ENCODE measurements at places on chromosomes 4 and X. TPM values are rescaled to one million over a fixed set of nuclear protein-coding genes. Genes with fewer than 3 reads are reported as not detected.
A peak's percentile ranks its signal among the peaks of the same experiment; 100 is the strongest.

DNA sequence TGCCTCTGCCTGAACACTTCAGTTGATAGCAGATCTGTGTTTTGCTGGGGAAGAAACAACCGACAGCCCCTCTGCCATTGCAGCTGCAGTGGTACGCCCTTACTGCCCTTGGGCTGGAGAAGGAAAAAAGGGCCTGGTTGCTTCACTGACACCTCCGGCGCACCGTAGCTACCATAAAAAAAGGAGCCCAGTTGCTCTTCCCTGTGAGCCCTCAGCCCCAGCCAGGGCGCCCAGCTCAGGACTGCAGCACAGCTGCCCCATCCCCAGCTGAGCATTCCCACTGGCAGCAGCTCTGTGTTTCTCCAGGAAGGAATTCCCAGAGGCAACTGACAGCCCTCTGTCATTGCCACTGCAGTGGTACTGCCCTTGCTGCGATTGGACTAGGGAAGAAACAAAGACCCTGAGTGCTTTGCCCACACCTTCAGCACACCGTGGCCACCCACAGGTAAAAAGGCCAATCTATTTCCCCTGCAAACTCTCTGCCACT is 142.7 kb downstream of the DKK2 start:
- DNase-seq, result no peak
- no peak overlapping the region for H3K27ac ChIP-seq
- H3K36me3 ChIP-seq, result no peaks in the 10 kb centered on the region
- no peak overlapping the region for H3K4me3 ChIP-seq
- H3K4me1 ChIP-seq, result no peaks in the 10 kb centered on the region
- H3K27me3 ChIP-seq, result no peaks in the 10 kb centered on the region

GRCh38 chr4:1609901-1610790 is 74.0 kb downstream of the FAM53A start:
- no peak overlapping the region for H3K27ac ChIP-seq
- peaks cover 19% of the 10 kb centered on the region for H3K4me1 ChIP-seq
- no peak overlapping the region for H3K4me3 ChIP-seq
- DNase-seq, result no peak
- H3K27me3 ChIP-seq, result no peaks in the 10 kb centered on the region

- no peaks in the 10 kb centered on the region for H3K36me3 ChIP-seq
- DNase-seq, result no peak
- no peaks in the 10 kb centered on the region for H3K4me1 ChIP-seq
- no peak overlapping the region for H3K4me3 ChIP-seq
- no peak overlapping the region for H3K27ac ChIP-seq
- peaks cover 6% of the 10 kb centered on the region for H3K27me3 ChIP-seq
These were observed 10.8 kb upstream of the HHIP start for GRCh38 chr4:144634978-144635747.

- no peaks in the 10 kb centered on the region for H3K4me1 ChIP-seq
- no peak for DNase-seq
- H3K4me3 ChIP-seq, result no peak overlapping the region
- H3K27ac ChIP-seq, result no peak overlapping the region
- no peaks in the 10 kb centered on the region for H3K27me3 ChIP-seq
These were observed 788.9 kb downstream of the RPA4 start for GRCh38 chrX:97672608-97673007.

GRCh38 chr4:150986085-150986484 is 29.0 kb downstream of the LRBA start:
- H3K27me3 ChIP-seq, result no peaks in the 10 kb centered on the region
- H3K36me3 ChIP-seq, result peaks cover 11% of the 10 kb centered on the region
- H3K4me3 ChIP-seq, result no peak overlapping the region
- no peak overlapping the region for H3K27ac ChIP-seq

GRCh38 chr4:3766036-3766784 is at the start of gene ADRA2C:
Gene ADRA2C (plus strand): TSS chr4:3766385. CDS start chr4:3766607, 222 bp downstream.
- peak within 1 kb of the TSS; percentile 38 for H3K4me3 ChIP-seq
- peaks cover 2% of the 10 kb centered on the region for H3K36me3 ChIP-seq
- DNase-seq, result no peak
- peaks cover 20% of the 10 kb centered on the region for H3K27me3 ChIP-seq
- H3K27ac ChIP-seq, result peak within 1 kb of the TSS; percentile 60
- peaks cover 4% of the 10 kb centered on the region for H3K4me1 ChIP-seq

- peaks cover 14% of the 10 kb centered on the region for H3K4me1 ChIP-seq
- H3K36me3 ChIP-seq, result no peaks in the 10 kb centered on the region
- H3K4me3 ChIP-seq, result peak overlapping the region; percentile 73
- H3K27ac ChIP-seq, result peak overlapping the region; percentile 63
- peaks cover 19% of the 10 kb centered on the region for H3K27me3 ChIP-seq
These were observed 63.9 kb downstream of the TRAPPC11 start for GRCh38 chr4:183722731-183723560.

- H3K4me1 ChIP-seq, result no peaks in the 10 kb centered on the region
- no peaks in the 10 kb centered on the region for H3K27me3 ChIP-seq
- no peak overlapping the region for H3K27ac ChIP-seq
- DNase-seq, result no peak
- no peak overlapping the region for H3K4me3 ChIP-seq
These were observed 120.8 kb upstream of the HS3ST1 start for GRCh38 chr4:11549525-11549924.

DNA sequence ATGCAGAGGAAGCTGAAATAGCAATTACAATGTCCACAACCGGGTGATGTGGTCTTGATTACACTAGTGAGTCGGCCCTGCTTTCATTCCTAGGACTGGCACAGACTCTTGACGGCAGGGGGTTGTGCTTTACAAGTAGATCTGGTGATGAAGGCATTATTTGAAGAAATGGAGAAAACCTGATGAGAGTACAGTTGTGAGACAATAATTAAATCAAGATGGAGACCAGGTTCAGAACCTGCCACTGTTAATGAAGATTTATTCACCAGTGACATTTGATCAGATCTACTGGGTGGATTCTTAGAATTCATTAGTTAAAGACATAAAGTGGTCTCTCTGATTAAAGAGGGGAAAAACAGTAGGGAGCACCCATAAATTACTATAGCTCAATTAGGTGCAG is 747.2 kb downstream of the STPG2 start:
- no peak overlapping the region for H3K4me3 ChIP-seq
- no peak overlapping the region for H3K27ac ChIP-seq
- no peaks in the 10 kb centered on the region for H3K4me1 ChIP-seq
- no peaks in the 10 kb centered on the region for H3K27me3 ChIP-seq
- no peak for DNase-seq
- no peaks in the 10 kb centered on the region for H3K36me3 ChIP-seq

- no peaks in the 10 kb centered on the region for H3K36me3 ChIP-seq
- no peaks in the 10 kb centered on the region for H3K27me3 ChIP-seq
- H3K4me3 ChIP-seq, result no peak overlapping the region
- no peak overlapping the region for H3K27ac ChIP-seq
- DNase-seq, result no peak
- H3K4me1 ChIP-seq, result peaks cover 11% of the 10 kb centered on the region
These were observed 405.3 kb downstream of the MID1IP1 start for GRCh38 chrX:39206399-39207145.

The CLDN34 gene
- not detected for total RNA-seq

The CPE gene
- total RNA-seq, result not detected

- H3K4me3 ChIP-seq, result peak overlapping the region; percentile 34
- no peaks in the 10 kb centered on the region for H3K36me3 ChIP-seq
- peak; percentile 20 for DNase-seq
- peaks cover 3% of the 10 kb centered on the region for H3K4me1 ChIP-seq
- no peak overlapping the region for H3K27ac ChIP-seq
These were observed 194.6 kb upstream of the FTHL17 start for GRCh38 chrX:31266203-31267076.

The BEND2 gene
- total RNA-seq, result not detected

GRCh38 chr4:25320773-25321172 is 8.2 kb downstream of the ZCCHC4 start:
- no peaks in the 10 kb centered on the region for H3K27me3 ChIP-seq
- H3K36me3 ChIP-seq, result peaks cover 32% of the 10 kb centered on the region
- H3K4me1 ChIP-seq, result peaks cover 36% of the 10 kb centered on the region
- DNase-seq, result no peak
- peak overlapping the region; percentile 76 for H3K27ac ChIP-seq

DNA sequence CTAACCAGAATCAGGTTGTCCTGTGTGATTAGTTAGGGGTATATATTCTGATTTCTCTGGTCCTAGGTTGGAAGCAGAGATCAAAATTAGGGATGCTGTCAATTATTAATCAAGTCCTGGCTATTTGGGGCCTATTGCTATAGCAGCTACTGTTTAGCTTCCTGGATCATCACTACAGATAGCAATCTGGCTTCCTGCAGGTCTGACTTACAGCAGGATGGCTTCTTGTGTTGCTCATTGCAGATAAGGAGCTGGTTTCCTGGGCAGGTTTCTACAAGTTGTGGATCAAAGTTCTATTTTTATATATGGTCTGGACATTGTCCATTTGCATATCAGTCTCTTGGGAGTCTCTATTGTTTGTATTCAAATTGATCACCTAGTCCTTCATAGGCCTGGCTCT is 57.7 kb upstream of the C4orf54 start:
- no peak overlapping the region for H3K27ac ChIP-seq
- DNase-seq, result no peak
- no peaks in the 10 kb centered on the region for H3K4me1 ChIP-seq
- peaks cover 6% of the 10 kb centered on the region for H3K27me3 ChIP-seq

- no peak overlapping the region for H3K4me3 ChIP-seq
- no peak overlapping the region for H3K27ac ChIP-seq
- no peaks in the 10 kb centered on the region for H3K36me3 ChIP-seq
- H3K4me1 ChIP-seq, result no peaks in the 10 kb centered on the region
- DNase-seq, result no peak
These were observed 12.1 kb downstream of the PJA1 start for GRCh38 chrX:69153060-69153730.

The PSMD10 gene
- 30.4 TPM for total RNA-seq

DNA sequence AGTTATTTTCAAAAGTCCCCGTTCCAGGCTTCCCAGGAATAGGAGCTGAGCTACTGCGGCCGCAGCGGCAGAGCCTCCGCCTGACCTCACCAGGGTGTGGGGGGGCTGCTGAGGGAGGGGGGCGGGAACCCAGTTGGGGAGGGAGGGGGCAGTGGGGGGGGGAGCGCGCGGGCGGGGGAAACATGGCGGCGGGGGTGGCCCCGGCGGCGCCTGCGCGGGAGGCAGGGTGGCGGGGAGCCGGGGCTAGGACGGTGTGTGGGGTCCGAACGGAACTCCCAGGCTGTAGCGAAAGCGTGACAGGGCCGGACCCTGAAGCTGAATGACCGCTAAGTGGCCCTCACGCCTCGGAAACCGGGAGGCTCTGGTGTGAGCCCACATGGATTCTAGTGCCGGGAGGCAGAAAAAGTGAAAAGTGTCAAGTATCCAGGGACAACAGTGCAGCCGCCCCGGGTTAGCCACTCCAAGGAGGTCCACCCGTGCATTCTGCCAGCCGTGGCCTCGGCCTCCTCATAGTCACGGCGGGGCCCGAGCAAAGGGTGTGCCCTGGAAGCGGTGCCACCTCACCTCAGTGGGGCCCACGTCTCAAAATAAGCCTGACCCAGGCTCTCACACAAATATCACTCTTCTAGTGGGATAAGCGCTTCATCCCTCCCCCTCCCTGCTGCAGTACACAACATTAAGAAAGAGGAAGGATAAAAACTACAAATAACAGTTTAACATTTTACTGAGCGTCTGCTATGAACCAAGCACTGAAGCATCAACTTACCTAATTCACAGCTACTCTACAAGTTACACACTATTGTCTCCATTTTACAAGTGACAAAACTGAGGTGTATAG is at the start of gene KLHL13:
Gene KLHL13, minus strand, starts transcription at position 98 of the 838 bp plus-strand sequence. CDS start 88,337 bp downstream, outside the sequence.
- peak; percentile 20 for DNase-seq
- H3K27ac ChIP-seq, result no peak within 1 kb of the TSS
- H3K36me3 ChIP-seq, result no peaks in the 10 kb centered on the region
- peaks cover 4% of the 10 kb centered on the region for H3K4me1 ChIP-seq
- H3K4me3 ChIP-seq, result peak within 1 kb of the TSS; percentile 66

DNA sequence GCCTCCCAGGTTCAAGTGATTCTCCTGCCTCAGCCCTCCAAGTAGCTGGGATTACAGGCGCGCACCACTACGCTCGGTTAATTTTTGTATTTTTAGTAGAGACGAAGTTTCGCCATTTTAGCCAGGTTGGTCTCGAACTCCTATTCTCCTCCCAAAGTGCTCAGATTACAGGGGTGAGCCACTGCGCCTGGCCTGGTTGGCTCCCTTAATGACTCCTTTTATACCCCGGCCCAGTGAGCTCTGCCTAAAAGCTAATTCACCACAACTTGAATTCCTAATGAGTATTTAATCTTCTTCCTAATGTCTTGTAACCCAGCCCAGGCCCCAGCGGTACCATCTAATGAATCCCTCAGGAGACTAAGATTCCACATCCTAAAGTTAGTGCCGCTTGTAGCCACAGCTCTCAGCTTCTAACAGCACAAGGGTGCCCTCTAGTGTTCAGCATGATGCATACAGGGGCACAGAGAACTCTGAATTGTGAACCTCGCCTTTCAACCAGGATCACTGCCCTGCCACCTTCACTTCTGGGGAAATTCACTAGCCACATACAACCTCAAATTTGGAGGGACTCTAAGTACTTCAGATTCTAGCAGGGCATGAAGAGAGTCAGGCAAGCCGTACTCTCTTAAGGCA is 89.5 kb downstream of the OR13H1 start:
- no peak overlapping the region for H3K4me3 ChIP-seq
- H3K36me3 ChIP-seq, result no peaks in the 10 kb centered on the region
- no peaks in the 10 kb centered on the region for H3K4me1 ChIP-seq
- no peak overlapping the region for H3K27ac ChIP-seq
- DNase-seq, result peak; percentile 45

- no peak overlapping the region for H3K27ac ChIP-seq
- no peaks in the 10 kb centered on the region for H3K4me1 ChIP-seq
- H3K4me3 ChIP-seq, result no peak overlapping the region
- DNase-seq, result no peak
- no peaks in the 10 kb centered on the region for H3K36me3 ChIP-seq
These were observed 158.4 kb upstream of the SLC7A11 start for GRCh38 chr4:138400543-138400942.

GRCh38 chr4:152927737-152928136 is 8.4 kb upstream of the FHDC1 start:
- DNase-seq, result no peak
- H3K36me3 ChIP-seq, result no peaks in the 10 kb centered on the region
- H3K4me1 ChIP-seq, result peaks cover 9% of the 10 kb centered on the region
- no peak overlapping the region for H3K4me3 ChIP-seq

The RASGEF1B gene
- total RNA-seq, result 2.4 TPM

The DMP1 gene
- total RNA-seq, result not detected

GRCh38 chr4:4761128-4761982 is 98.1 kb upstream of the MSX1 start:
- no peak for DNase-seq
- no peaks in the 10 kb centered on the region for H3K36me3 ChIP-seq
- H3K4me3 ChIP-seq, result no peak overlapping the region
- no peak overlapping the region for H3K27ac ChIP-seq

- no peaks in the 10 kb centered on the region for H3K4me1 ChIP-seq
- no peaks in the 10 kb centered on the region for H3K36me3 ChIP-seq
- H3K4me3 ChIP-seq, result no peak overlapping the region
These were observed 670.5 kb downstream of the GABRG1 start for GRCh38 chr4:45453258-45453853.

The GAGE12F gene
- total RNA-seq, result not detected

GRCh38 chrX:70755850-70756249 is 152.7 kb downstream of the TEX11 start:
- H3K27me3 ChIP-seq, result no peaks in the 10 kb centered on the region
- peaks cover 25% of the 10 kb centered on the region for H3K4me1 ChIP-seq
- no peak overlapping the region for H3K4me3 ChIP-seq
- DNase-seq, result peak; percentile 74
- H3K27ac ChIP-seq, result peak overlapping the region; percentile 63
- peaks cover 3% of the 10 kb centered on the region for H3K36me3 ChIP-seq

All from activated CD8-positive, alpha-beta T cell treated with anti-CD3 and anti-CD28 coated beads, Interleukin-2, amount 10 ng/mL, durations not matched to agents 7 days and 5 days (primary cell).